ENCODE measurements at places on chromosomes 5 and 9.

DNA sequence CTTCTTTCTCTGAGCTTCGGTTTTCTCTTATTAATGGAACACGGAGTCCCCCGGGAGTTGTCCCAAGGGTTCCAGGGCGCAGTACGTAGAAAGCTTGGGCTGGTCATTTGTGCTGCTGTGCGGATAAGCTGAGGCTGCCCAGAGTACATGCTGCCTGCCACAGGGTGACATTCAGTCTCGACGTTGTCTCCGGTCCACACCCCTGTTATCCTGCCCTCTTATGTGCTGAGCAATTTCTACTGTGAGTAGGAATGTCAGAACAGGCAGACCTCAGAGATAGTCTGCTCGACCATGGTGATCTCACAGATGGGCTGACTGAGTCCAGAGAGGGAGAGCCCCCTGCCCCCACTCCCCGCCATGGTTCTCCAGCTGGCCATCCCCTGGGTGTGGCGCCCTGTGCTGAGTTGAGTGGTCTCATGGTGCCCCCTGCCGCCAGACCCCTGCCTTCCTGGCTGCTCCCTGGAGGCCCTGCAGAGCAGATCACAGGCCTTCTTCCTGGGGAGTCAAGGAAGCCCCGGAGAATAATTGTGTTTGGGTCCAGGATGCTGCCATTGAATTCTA lies 124.0 kb downstream of the RGS3 start:
- DNase-seq: no peak

DNA sequence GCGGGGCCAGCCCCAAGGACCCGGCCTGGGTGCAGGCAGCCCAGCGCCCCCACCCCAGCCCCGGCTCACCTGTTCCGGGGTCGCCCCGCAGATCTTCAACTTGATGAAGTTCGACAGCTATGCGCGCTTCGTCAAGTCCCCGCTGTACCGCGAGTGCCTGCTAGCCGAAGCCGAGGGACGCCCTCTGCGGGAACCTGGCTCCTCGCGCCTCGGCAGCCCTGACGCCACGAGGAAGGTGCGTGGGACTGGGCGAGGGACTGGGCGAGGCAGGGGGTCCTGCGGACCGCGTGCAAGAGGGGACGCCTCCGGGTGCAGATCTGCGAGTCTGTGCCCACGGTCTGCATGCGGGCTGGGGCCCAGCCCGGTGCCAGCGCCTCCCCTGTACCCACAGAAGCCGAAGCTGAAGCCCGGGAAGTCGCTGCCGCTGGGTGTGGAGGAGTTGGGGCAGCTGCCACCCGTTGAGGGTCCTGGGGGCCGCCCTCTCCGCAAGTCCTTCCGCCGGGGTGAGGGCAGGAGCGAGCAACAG lies 9.7 kb downstream of the RGS14 start:
- no peak for DNase-seq

- no peak for DNase-seq
Measured at GRCh38 chr9:108001237-108001636, 511.7 kb upstream of the KLF4 start.

- DNase-seq: no peak
Measured at GRCh38 chr5:89313804-89314588, 431.0 kb upstream of the MEF2C start.

GRCh38 chr5:136639616-136640015 lies 274.3 kb upstream of the TRPC7 start:
- DNase-seq: no peak

DNA sequence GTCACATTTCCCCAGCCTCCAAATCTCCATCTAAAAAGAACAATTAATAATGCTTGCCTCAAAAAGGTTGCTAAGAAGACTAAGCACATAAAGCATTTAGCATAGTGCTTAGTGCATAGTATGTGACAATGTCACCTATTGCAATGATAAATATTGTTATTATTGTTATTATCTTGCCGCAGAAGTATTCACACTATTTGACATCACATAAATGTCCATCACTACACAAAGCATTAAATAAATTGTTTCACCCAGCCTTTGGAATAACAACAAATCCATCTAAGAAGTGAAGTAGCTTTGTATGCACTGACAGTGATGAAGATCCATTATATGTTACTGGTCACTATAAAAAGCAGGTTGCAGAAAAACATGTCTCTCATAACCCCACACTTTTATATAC lies 2263.9 kb upstream of the WWC1 start:
- DNase-seq: no peak

- no peak for DNase-seq
Measured at GRCh38 chr9:8867148-8867547, 1067.6 kb upstream of the DMAC1 start.

GRCh38 chr9:14661421-14662059 lies 31.7 kb downstream of the ZDHHC21 start:
- DNase-seq: peak; percentile 26

GRCh38 chr9:16221366-16221765 lies 649.1 kb downstream of the BNC2 start:
- no peak for DNase-seq

- DNase-seq: no peak
Measured at GRCh38 chr9:137127301-137128157, 11.4 kb upstream of the GRIN1 start.

DNA sequence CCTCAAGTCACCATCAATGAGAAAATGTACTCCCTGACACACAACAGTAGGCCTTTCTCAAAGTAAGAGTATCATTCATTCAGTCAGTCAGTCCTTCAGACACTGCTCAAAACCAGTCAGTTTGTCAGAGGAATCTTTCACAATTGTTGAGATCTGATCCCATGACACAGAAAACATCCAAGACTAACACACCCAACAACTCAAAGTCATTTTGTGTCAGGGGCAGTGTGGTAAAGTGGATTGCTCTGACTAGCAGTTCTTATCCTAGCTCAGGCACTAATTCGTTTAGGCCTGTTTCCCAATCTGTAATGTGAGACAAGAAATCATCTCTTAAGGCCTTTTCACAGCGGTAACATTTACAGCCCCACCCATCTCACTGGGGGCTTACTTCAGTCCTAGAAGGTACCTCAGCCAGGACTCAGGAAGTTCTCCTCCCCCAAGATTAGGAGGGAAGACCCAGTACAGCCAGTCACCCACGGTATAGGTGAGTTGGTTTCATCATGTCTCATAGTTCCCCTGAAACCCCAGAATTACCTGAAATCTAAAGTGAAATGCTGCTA lies 31.9 kb downstream of the SH3TC2 start:
- no peak for DNase-seq

DNA sequence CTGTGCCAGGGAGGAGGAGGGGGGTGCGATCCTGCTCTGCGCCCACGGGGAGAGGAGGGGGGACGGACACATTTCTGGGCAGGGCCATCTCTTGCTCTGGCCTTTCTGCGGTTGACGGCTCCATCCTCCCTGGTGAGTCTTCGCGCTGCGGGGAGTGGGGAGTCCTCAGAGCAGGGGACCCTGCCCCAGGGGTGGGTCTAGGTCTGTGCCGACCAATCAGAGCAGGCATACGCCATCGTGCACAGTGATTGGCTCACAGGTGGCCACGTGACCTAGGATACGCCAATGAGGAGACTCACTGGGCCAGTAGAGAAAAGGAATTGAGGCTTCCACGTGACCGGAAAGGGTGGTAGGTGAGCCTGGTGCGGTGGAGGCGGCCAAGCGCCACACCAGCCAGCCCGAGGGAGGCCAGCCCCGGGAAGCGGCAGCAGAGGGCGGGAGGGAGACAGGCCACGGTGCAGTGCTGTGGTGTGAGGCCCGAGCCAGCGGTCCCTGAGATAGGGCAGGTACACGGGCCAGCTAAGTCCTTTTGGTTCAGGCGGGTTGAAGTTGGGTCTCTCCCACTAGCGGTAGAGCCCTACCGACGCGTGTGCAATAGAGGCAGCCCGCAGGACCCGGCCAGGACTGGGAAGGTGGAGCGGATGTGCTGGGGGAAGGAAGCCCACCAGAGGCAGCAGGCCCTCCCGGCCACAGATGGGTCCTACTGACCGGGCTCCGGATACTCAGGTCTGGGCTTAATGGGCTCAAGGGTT lies 65.2 kb upstream of the RNF130 start:
- no peak for DNase-seq

DNA sequence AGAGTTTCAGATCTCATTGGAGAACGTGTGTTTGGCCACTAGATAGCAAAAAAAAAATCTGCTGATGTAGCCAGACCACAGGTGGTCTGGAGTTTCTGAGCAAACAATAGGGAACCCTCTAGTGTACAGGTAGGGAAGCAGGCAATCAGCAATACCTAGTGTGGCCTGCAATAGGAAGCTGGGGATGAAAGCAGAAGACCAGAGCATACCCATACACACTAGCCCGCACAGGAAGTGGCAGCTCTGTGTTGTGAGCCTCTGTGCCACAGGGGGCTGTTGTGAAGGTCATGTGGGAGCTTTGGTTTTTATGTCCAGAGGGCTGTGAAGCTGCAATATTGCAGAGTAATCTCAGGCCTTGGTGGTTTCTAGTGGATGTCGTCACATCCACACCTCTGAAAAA lies 81.2 kb downstream of the MTAP start:
- no peak for DNase-seq

- no peak for DNase-seq
Measured at GRCh38 chr9:98721643-98722042, 12.9 kb upstream of the GABBR2 start.

- no peak for DNase-seq
Measured at GRCh38 chr5:152378730-152379129, 26.3 kb downstream of the NMUR2 start.

GRCh38 chr5:140109018-140109758 lies 4.7 kb upstream of the PURA start:
- no peak for DNase-seq

DNA sequence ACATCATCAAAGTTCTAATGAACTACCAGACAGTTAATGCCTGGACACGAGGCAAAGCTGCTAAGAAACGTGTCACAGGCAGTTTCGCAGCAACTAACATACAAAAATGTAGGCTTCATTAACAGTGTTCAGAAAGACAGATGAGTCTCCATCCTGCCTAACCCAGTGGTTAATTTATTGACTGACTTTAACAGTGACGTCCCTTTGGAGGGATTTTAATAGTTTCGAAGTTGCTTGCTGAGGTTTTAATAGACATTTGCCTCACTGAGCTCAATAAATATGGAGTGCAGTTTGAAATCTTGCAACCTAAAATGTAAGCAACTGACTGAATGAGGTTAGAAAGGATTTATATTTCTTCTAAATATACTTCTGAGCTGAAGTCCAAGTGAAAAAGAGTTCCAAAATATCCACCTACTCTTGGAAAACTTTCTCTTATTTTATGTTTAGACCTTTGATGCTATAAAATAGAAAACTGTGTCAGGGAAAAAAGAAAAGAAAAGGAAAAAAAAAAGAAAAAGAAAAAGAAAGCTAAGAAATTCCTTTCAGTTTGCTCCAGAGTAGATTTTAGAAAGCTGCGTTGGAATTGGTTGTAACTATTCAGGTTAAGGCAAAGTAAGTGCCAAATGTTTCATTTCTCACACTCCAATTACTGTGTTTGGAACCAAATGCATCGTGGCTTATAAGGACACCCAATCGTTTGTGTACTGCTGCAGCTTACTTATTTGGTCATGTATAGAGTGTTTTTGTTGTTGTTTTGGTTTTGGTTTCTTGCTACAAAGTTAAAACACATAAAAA lies 2016.6 kb downstream of the MAT2B start:
- no peak for DNase-seq

GRCh38 chr5:127029581-127030258 lies 638 bp downstream of the MARCHF3 start:
- DNase-seq: peak; percentile 64

DNA sequence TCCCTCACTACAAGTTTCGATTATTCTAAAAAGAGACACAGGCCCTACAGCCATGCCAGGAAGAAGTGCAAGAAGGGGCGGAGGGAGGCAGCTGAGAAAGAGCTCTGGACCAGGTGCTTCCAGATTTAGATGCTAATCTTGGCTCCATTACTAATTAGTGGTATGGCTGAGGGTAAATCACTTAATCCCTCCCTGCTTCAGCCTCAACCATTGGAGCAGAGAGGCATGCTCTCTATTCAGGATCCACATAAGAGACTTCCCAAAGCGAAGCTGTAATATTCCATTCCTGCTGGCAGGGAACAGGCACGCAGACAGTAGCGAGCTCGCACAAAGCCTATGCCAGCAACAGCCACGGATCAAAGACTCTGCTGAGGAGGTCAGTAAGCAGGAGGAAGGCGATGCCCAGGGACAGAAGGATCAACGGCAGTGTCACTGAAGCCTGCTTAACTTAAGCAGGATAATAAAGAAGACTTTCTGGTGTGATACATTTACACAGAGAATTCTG lies 24.2 kb downstream of the LIFR start:
- no peak for DNase-seq

GRCh38 chr9:115891929-115892328 lies 261.7 kb upstream of the PAPPA start:
- no peak for DNase-seq

DNA sequence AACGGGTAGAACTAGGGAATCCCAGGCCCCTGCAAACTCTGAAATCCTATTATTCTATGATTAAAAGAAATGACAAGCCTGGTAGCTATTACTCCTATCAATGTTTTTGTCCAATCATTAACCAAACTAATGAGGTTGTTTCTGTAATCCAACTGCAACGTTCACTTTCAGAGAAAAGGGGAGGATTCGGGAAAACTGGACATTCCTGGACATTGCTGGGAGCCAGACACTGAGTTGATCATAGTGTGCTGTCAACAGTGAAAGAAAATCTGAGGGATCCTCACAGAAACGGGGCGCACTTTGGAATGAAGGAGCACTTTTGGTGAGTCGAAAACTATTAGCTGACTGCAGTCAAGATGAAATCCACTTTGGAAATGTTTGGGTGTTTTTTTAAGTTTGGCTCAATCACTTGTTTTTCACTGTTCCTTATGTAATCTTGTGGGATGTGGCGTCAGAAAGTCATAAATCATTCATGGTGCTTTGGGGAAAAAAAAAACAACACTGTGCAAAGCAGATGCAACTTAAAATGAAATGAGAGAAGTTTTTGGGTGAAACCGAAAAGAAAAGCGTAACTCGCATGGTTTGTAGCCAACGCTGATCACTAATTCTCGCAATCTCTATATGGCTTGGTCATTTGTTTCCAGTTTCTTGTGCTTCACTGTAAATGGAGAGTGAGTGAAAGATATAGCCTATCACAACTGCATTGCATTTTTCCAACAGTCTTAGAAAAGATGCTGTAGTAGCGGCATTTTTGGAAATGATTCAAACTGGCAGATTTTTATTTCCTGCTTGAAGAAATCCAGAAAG lies 51.2 kb upstream of the ADRA1B start:
- no peak for DNase-seq

GRCh38 chr5:7500256-7500655 lies 104.3 kb downstream of the ADCY2 start:
- peak; percentile 18 for DNase-seq

DNA sequence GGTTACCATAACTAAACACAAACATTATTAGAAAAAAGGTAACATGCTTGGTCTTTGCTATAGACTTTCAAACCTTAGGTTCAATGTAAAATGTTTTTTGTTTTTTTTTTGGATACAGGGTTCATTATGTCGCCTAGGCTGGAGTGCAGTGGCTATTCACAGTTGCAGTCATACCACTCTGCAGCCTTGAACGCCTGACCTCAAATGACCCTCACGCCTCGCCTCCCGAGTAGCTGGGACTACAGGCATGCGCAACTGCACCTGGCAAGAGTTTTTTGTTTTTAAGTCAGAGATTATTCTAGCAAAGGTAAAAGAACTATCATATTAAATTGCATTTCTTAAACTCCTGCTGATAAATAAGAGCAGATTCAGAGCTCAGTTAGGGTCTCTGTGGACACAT lies 55.1 kb upstream of the NR5A1 start:
- peak; percentile 29 for DNase-seq

- no peak for DNase-seq
Measured at GRCh38 chr9:7121664-7122063, 363.9 kb downstream of the KDM4C start.
